ENCODE measurements at places on chromosomes 4 and X.

DNA sequence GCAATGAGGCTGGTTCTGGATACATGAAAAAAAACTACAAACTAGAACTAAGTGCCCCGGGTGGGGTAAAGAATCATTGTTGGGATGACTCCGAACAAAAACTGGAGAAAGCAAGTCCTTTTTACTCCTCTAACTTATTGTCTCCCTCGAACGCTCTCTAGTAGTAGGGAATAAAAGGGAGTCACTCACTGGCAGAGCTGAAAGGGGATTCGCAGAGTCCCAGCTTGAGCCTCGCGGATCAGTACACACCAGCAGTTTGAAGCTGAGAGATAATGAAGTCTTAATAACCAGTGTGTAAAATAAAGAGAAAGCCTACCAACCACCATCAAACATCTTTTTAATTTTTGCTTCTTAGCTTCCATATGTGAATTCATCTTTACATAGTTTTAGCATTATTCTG lies 521.9 kb upstream of the ARX start:
- no peak for DNase-seq

GRCh38 chrX:104172121-104172520 lies 5.9 kb downstream of the FAM199X start:
- no peak for DNase-seq

DNA sequence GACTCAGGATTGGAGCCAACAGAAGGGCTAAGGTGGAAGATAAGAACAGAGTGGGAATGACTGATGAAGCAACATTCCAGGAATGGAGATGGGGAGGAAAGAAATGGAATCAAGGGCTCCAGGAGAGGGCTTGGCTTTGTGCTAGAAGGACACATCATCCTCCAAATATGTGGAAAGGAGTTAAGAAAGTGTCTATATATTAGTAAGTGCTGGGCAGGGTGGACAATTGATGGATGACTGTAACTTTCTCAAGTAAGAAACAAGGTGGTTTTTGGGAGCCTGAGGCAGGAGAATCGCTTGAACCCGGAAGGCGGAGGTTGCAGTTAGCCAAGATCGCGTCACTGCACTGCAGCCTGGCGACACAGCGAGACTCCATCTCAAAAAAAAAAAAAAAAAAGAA lies 71.6 kb upstream of the NFKB1 start:
- DNase-seq = no peak

DNA sequence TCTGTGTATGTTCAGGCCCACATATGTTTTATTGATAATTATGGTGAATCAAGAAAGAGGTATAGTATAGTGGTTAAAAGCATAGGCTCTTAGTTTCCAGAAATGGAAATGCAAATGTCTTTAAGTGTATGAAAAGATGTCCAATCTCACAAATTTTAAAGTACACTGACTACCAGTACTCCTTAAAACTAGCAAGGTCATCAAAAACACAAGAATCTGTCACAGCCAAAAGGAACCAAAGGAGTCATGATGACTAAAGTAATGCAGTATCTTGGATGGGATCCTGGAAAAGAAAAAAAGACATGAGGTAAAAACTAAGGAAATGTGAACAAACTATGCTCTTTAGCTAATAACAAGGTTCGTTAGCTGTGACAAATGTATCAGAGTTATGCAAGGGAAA lies 661 bp upstream of the RBM41 start:
- DNase-seq = no peak

All from left lung (tissue), 14 donors.